ENCODE measurements at places on chromosomes 5 and 9.

- DNase-seq = no peak
These were observed 22.1 kb downstream of the SARDH start for GRCh38 chr9:133715866-133716563.

GRCh38 chr5:90941002-90941720 is 382.6 kb downstream of the ADGRV1 start:
- no peak for DNase-seq

- no peak for DNase-seq
These were observed 45.3 kb downstream of the STK10 start for GRCh38 chr5:172142709-172143215.

DNA sequence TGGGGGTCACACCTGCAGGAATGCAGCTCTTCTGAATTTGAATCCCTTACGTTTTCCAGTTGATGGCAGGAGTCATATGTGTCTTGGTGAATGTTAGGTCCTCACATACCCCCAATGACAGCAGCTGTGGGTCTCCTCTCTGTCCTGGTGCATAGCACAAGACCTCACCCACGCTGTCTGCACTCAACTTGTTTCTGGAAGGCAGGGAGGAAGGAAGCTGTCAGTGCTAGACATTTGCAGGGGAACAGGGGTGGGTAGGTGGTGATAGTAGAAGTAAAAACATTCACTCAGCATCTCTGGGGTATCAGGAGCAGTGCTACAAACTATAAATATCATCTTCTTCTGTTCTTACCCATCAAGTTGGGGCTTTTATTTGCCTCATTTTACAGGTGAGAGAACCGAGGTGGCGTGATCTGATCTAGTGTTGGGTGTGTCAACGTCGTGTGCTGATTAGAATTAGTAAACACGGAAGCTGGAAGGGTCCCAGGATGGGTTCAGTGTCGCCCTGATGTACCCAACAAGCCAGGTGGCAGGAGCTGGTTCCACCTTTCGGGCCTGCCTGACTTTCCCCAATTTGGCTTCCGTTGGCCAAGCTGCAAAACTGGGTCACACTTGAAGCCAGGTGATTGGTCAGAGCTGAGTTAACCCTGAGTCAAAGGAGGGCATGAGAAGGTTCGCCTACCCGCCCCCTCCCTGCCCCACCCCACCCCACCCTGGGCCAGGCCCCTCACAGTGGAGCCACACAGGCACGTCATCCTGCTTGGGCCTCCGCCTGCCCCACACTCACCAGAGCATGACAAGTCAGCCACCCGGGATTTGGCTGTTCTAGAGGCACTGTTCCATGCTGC is 15.8 kb downstream of the ERGIC1 start:
- no peak for DNase-seq

DNA sequence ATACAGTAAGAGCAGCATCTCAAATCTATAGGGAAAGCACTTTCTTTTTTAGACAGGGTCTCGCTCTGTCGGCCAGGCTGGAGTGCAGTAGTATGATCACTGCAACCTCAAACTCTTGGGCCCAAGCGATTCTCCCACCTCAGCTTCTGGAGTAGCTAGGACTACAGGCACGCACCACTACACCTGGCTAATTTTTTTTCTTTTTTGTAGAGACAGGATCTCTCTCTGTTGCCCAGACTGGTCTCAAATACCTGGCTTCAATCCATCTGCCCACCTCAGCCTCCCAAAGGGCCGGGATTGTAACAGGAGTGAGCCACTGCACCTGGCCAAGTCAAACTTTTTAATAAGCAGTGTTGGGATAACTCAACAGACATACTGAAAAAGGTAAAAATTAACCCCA is 107.6 kb downstream of the SIL1 start:
- DNase-seq = no peak

- DNase-seq = no peak
These were observed 181.6 kb downstream of the CD180 start for GRCh38 chr5:67014957-67015400.

DNA sequence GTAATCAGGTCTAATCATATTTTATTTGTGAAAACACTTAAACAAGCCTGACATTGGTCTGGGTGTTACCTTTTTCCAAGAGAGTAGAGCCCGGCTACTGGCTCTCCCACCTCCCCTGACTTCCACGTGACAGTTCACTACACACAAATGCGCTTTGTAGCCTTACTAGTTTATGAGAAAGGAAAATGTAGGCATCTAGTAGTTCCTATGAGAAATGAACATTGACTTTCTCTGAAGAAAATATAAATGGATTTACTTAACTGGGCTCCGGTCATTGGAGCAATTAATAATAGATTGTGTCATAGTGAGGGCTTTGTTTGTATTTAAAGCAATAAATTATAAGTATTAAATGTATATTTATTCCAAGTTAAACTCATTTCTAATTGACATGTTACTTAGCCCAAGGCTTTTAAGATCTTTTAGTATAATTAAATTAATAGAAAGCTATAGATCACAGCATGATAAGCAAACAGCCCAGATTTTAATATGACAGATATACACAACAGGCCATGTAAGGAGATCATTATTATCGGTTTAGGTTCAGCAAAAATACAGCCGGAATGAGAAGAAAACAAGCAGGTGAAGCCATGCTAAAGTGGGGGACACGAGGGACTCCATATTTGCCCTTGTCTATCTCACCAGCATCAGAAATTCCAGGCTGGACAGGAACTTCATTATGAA is 756.5 kb upstream of the ADAMTS16 start:
- DNase-seq = no peak

GRCh38 chr5:173093606-173094005 is 37.5 kb downstream of the CREBRF start:
- no peak for DNase-seq

GRCh38 chr5:91382530-91383026 is 539 bp downstream of the ARRDC3 start:
- DNase-seq = no peak

DNA sequence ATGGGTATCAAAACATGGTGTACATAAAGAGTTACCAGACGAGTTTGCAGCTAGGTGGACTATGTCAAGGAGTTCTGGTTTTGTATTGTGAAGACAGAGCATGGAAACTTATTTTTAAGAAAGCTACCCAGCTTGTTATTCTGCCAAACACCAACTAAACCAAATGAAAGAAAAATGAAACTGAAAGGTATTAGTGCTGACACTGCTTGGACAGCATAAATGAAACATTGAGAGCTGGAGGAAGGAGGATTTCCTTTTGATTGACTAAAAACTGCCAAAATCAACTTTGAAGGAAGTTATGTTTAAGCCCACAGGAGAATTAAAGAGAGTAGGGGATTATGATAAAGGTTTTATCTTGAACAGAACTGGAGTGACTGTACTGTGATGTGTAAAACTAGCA is 766.2 kb downstream of the PTPRD start:
- DNase-seq = no peak

GRCh38 chr5:6832994-6833393 is 119.8 kb downstream of the TENT4A start:
- DNase-seq = no peak

GRCh38 chr5:159100025-159100781 is 487 bp upstream of the EBF1 start:
- no peak for DNase-seq

- no peak for DNase-seq
These were observed 124.6 kb upstream of the SARDH start for GRCh38 chr9:133862585-133863256.

- DNase-seq = no peak
These were observed 59.8 kb upstream of the OTULINL start for GRCh38 chr5:14521748-14522147.

DNA sequence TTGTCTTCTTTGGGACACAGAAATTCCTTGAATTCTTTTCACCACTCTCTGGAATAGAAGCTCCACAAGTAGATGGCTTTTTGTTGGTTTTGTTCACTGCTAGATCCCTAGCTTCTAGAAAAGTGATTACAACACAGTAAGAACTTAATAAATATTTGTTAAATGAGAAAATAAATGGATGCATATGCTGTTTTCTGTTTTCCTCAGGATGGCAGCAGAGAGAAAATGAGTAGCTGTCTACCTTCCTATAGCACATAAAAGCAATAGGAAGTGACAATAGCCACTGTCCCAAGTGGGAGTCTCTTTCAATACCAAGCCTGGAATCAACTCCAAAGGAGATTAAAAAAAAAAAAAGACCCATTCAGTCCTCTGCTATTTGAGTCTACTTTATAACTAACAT is 100.6 kb upstream of the NREP start:
- no peak for DNase-seq

- no peak for DNase-seq
These were observed 83.2 kb downstream of the TNC start for GRCh38 chr9:115034801-115035200.

- no peak for DNase-seq
These were observed 170.5 kb downstream of the NR3C1 start for GRCh38 chr5:143233031-143233430.

- no peak for DNase-seq
These were observed 23.8 kb downstream of the C5 start for GRCh38 chr9:121026260-121026691.

- no peak for DNase-seq
These were observed 8.7 kb downstream of the RANBP6 start for GRCh38 chr9:6006749-6007057.

All from NCI-H1417 treated with DMSO at 0.1 percent for 48 hours (cell line).